Stimulated activated CD4-positive, alpha-beta T cell treated with anti-CD3 and anti-CD28 coated beads, Interleukin-1b, Interleukin-23, amount 100 ng/mL, for 1 hour (primary cell): ENCODE measurements at places on chromosomes 5 and 9.

GRCh38 chr5:163460562-163461171 lies at the start of gene HMMR:
Gene HMMR, plus strand, starts transcription at chr5:163460632. Its CDS starts 61 bp downstream, at chr5:163460693.
- no peak for DNase-seq

DNA sequence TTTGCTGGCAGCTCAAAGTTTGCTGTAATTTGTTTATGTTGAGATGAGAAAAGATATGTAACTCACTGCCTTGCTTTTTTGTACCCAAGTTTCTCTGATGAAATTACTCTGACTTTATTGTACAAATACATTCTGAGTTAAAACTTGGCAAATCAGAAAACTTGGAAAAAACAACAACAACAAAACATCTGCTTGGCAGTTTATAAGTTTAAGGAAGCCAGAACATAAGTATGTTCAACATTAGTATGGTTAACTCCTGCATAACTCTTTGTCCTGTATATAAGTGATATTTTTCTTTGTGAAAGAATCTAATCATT lies 233.1 kb downstream of the MAST4 start:
- no peak for DNase-seq

- no peak for DNase-seq
These were observed 163.6 kb downstream of the COMMD10 start for GRCh38 chr5:116248432-116248831.

GRCh38 chr5:14425559-14425958 lies 156.0 kb upstream of the OTULINL start:
- DNase-seq, result no peak

GRCh38 chr5:111854186-111854585 lies 97.2 kb upstream of the NREP start:
- no peak for DNase-seq

- DNase-seq, result no peak
These were observed 11.2 kb downstream of the SLC45A2 start for GRCh38 chr5:33973271-33973670.

GRCh38 chr9:101114317-101114716 lies 85.8 kb downstream of the PLPPR1 start:
- DNase-seq, result no peak

DNA sequence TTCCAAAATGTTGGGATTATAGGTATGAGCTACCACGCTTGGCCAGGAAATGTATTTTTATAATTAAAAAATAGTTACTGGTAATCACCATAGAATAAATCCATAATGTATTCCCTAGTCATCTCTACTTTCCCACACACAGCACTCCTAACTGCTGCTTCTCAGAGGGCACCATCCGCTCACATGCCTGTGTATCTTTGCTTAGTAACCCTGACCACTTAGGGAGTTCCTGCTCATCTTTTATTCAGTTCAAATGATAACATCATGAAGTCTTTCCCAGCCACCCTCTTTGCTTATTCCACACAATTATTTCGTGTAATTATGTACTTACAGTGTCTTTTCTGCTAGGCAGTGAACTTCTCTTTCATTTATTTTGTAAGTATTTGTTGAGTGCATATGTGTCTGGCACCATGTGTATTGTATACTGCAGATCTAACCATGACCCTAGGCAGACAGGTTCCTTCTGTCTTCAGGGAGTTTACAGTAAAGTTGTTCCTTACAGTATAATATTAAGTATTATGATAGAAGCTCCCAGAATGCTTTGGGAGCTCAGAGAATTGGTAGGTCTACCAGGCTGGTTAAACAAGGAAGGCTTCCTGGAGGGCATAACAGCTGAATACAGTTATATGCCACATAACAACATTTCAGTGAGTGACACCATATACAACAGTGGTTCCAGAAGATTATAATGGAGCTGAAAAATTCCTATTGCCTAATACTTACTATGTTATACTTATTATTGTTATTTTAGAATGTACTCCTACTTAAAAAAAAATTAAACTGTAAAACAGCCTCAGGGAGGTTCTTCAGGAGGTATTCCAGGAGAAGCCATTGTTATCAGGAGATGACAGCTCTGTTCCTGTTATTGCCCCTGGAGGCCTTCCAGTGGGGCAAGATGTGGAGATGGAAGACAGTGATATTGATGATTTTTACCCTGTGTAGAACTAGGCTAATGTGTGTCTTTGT lies 39.2 kb downstream of the DCAF10 start:
- no peak for DNase-seq

GRCh38 chr9:6024035-6024554 lies 8.7 kb upstream of the RANBP6 start:
- no peak for DNase-seq

- DNase-seq, result no peak
These were observed 1.2 kb downstream of the USP20 start for GRCh38 chr9:129836311-129837007.

DNA sequence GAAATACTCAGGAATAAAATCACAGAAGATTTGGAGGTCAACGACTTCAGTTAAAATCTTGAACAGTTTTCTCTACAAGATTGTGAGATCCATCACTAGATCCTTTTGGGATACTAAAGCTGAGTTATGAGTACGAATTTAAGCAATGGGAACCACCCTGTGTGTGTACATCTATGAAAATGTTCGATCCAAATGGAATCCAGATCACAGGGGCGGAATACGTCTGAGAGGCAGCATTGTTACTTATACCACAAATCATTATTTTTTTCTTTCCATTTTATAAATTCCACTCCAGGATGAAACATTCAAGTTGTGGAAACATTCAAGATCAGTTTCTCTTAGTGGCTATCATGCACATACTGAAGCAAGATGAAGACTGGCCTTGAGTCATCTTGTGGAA lies 239.3 kb upstream of the PAPPA start:
- DNase-seq, result no peak

- no peak for DNase-seq
These were observed 30.2 kb upstream of the CCNG1 start for GRCh38 chr5:163407034-163407655.

- no peak for DNase-seq
These were observed 317.7 kb downstream of the PDE4D start for GRCh38 chr5:59575648-59576445.

- DNase-seq, result no peak
These were observed 474.2 kb downstream of the PRELID2 start for GRCh38 chr5:145360936-145361335.

DNA sequence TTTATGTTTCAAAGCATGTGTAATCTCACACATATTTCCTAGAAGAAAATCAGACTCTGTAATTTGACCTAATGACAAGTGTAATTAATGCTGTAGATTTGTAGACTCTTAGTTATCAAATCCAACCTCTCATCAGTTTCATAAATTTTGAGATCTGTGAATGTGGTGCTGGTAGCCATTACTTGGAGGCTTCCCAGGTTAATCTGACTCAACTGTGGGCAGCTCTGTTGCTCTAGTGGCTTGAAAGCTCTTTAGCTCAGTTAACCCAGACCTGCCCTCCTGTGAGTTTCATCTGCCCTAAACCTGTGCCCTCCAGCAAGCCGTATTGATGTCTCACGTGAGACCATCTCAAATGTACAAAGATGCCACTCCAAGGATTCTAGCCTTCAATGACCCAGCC lies 323.4 kb downstream of the FBXL7 start:
- DNase-seq, result no peak

DNA sequence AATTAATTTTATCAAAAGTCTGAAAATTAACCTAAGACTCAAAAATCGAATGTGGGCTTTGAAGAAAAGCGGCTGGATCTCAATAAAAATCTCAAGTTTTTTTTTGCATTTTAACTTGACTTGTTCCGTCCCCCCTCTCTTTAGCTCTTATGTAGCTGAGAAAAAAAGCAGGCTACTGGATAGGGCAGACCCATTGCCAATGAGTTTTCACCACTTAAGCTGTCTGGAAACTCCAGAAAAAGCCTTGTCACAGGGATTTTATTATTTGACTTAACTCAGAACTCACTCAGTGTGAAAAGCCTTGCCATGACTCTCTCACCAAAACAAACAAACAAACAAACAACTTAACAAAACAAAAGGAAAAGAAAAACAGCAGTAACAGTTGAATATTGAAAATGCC lies 247.4 kb downstream of the CDH9 start:
- DNase-seq, result no peak

- no peak for DNase-seq
These were observed 167.3 kb downstream of the TRPM3 start for GRCh38 chr9:70954126-70954525.

DNA sequence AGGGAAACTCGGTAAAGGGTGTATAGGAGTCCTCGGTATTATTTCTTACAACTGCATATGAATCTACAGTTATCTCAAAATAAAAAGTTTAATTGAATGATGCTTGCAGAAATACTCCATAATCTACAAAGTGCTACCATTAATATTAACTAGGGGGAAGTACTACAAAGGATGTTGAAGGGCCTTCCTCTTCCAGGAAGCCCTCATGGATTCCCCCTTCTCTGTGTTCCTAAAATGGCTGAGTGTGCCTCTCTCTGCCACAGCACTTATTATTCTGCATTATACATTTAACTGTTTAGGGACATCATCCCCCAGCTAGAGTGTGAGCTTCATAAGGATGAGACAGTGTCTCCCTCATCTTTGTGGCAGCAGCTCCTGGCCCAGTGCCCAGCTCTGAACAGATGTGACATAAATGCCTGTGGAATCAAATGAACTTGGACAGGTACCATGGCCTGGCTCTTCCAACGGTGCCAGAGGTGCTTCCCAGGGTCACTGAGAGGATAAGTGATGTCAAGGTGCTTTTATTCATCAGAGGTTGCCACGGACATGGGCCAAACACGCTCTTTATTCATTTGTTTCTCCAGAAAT lies 99.5 kb downstream of the PAX5 start:
- DNase-seq, result no peak

DNA sequence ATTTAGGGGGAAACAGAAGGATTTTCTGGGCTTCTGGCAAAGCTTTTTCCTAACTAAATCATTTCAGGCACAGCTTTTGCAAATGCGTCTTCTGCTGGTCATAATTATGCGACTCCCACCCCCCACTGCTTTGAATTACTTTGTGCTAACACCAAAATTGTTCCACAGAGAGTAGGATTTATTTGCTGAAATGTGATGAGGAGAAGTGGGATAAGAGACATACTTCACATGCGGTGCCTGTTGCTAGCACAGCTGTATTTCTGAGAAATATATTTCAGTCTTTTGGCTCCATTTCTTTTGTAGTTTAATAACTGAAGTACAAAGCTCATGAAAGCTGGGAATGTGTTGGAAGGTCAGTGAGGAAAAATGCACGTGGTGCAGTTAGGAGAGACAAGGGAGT lies 83.2 kb upstream of the TAS2R1 start:
- no peak for DNase-seq

- no peak for DNase-seq
These were observed 14.4 kb downstream of the SREK1IP1 start for GRCh38 chr5:64754066-64754465.

DNA sequence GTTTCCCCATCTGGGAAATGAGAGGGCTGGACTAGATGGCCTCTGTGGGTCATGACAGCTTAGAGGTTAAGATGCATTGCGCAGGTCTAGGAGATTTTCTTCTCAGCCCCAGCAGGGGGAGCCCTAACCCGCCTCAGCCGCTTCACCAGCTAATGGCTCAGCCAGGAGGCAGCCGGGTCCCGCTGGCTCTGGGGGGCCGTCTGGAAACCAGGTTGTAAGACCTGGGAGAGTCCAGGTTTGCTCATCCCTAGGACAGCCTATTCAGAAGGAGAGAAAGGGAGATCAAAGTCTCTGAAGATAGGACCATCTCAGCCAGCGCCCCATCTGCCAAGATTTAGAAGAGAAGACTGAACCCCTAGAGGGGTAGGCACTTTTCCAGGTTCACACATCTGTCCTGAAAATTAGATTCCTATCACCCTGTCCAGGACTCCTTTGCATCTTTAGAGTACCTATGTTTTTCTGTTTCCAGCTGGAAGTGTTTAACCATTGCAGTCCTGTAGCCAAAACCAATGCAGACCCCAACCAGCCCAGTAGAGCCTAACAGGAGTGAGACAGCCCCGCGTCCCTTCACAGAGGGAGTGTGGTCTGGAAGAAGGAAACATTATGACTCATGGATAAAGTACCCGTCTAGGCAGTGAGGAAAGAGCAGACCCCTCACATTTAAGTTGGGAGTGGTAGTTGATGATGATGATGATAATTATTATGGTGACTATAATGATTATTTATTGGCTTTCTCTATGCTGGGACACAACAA lies 27.5 kb downstream of the SPARC start:
- DNase-seq, result peak; percentile 74

GRCh38 chr9:75896193-75896592 lies 5.7 kb downstream of the PCSK5 start:
- no peak for DNase-seq

- no peak for DNase-seq
These were observed 1516.4 kb downstream of the EFNA5 start for GRCh38 chr5:106154280-106154716.

- DNase-seq, result no peak
These were observed 25.6 kb downstream of the FAM163B start for GRCh38 chr9:133583586-133583985.

- no peak for DNase-seq
These were observed 98.8 kb downstream of the KLF4 start for GRCh38 chr9:107390778-107391177.

- DNase-seq, result no peak
These were observed 206.3 kb upstream of the VLDLR start for GRCh38 chr9:2415326-2415725.

DNA sequence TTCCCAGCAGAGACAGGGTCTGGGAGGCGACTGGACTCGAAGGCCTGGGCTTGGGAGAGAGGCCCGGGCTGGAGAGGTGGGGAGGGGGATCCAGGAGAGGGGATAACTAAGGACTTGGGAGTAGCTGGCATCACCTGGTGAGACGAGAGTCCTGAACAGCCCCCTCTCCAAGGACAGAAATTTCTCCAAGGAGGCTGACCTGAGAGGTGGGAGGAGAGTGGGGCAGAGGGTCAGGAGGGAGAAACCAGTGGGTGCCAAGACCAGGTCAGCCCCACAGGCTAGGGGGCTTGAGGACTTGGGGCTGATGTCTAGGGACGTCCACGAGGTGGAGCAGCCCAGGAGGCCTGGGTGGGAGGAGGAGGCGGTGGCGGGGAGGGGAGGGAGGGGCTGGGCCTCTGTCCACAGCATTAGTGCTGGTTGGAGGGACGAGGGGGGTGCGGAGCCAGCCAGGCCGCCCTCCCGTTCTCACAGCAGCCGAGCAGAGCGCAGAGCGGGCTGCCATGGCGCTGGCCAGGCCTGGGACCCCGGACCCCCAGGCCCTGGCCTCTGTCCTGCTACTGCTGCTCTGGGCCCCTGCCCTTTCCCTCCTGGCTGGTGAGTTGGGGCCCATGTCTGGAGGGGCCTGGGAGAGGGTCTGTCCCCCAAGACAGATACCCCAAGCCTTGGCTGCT lies at the start of gene CRB2:
Gene CRB2, plus strand, starts transcription at position 437 of the 671 bp plus-strand sequence. Its CDS starts 64 bp downstream, at position 501.
- no peak for DNase-seq

GRCh38 chr5:107251151-107251550 lies 419.6 kb downstream of the EFNA5 start:
- DNase-seq, result no peak

- DNase-seq, result no peak
These were observed 594 bp downstream of the ANKRD18A start for GRCh38 chr9:38619556-38620447.

- no peak for DNase-seq
These were observed 110.3 kb downstream of the NXNL2 start for GRCh38 chr9:88645172-88645878.

DNA sequence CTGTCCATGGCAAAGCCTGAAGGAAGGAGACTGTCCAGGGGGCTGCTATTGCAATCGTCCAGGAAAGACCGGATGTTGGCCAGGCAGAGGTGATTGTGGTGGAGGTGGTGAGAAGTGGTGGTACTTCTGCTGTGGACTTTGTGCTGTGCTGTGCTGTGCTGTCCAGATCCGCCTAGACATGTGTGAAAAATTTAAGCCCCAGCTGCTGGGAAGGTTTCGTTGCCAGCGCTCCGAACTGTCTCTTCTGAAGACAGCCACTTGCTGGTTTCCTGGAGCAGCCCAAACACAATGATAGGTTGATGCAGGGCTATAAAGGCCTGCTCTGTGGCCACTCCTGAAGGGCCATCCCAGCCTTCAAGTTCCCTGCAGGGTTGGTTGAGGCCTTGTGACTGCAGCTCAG lies 223.0 kb upstream of the MPDZ start:
- DNase-seq, result no peak
